SK-N-MC (cell line): ENCODE measurements at places on chromosomes 5 and 9.

DNA sequence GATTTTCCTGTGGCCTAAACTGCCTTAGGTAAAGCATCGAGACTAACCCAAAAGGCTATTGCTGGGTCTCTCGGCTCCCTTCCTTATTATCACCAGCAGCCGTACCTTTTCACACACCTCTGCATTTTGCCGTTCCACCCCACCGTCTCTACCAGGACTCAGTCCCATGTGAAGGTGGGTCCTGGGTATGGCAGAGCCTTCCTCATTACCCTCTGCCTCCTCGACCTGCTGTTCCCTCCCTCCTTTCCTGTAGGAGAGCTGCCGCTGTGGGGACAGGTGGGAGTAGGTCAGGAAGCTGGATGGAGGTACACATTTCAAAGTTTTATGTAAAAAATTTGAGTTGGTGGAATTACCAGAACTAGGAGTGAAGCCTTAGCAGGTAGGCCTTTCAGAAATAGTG lies 1.8 kb downstream of the CCL28 start:
- DNase-seq = no peak

DNA sequence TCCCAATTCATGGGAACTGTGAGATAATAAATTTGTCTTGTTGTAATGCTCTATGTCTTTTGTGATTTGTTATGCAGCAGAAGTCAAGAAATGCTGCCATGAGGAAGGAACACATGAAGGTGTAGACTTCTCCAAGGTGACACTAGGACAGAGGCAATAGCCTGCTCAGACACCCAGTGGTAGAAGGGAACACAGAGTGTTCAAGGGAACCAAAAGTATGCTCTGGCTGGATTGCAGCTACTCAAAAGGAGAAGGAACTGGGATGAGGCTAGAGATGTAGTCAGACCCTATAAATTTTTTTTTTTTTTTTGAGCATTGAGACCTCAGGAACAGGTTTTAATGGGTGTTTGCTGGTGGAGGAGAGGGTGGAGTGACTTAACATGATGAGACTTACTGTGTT lies 232.5 kb downstream of the PARP8 start:
- no peak for DNase-seq

- DNase-seq = no peak
These were observed 18.7 kb upstream of the LECT2 start for GRCh38 chr5:135973323-135974020.

DNA sequence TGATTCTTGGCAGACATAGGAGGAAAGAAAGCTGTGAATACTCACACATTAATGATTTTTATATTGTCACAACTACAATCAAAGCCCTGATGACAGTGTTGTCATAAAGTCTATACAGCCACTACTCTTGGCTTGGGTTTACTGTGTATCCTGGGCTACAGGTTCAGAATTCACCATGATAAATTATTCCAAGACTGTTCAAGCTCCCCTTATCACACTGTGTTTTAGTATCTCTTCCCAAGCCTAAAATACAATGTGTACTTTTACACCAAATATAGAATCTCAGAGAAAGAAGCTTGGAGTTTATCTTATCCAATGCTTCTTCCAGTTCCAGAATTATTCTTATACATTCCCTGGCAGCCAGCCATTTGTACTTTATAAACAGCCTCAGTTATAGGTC lies 127.7 kb upstream of the PPP1R2B start:
- no peak for DNase-seq

DNA sequence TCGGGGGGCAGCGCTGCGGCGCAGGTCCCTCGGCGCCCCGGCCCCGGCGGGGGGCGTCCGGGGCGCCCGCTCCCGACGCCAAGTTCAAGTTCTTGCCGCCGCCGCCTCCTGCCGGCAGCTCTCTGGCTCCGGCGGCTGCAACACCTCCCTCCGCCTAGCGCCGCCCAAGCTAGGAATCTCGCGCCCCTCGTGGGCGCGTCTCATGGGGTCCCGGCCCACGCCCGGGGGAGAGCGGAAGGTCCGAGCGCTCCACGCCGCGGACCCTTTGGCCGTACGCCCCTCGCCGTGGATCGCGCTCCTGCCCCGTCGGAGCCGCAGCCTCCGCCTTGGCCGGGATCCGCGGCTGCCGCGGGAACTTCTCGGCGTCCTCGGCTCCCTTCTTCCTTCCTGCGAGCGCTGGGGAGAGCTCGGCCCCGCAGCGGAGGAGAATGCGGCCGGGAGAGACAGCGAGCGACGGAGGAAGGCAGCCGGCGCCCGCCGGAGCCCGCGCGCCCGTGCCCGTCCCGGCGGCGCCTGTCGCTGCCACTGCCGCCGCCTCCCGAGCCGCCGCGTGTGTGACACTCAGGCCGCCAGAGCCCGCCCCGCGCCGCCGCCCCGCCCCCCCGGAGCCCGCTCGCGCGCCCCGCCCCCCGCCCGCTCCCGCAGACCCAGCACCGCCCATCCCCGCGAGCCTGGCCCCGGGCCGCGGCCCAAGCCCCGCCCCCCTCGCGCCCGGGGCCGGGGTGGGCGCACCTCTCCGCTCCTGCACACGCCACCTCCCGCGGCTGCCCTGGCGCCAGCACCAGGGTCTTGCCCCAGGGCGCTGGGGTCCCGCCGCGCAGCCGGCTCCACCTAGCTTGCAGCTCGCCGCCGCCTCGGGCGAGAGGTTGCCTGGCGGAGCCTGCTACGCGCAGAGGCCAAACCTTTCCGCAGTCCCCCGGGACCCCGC lies at the start of gene SHB:
TSS of gene SHB (minus strand) at position 527 of the 928 bp plus-strand sequence. CDS start 582 bp downstream, outside the sequence.
- DNase-seq = no peak

GRCh38 chr9:38047301-38048251 lies 21.5 kb downstream of the SHB start:
- no peak for DNase-seq

DNA sequence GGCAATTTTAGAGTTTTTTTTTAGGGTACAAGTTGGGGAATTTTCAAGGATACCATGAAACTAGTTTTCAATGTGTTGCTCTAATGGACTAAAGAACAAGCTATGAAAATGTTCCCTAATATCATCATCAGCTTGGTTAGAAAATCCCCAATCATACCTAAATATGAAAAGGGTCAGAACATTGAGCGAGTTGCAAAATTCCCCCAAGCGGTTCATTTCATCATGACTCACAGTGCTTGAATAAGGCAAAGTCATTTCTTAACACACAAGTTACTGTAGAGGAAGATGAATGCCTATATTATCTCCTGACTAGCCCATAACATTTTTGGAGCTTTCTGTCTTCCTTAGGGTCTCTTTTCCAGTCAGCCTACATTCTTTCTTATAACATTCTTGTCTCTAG lies 62.7 kb downstream of the ST8SIA4 start:
- DNase-seq = no peak

- no peak for DNase-seq
These were observed 79.2 kb downstream of the FREM1 start for GRCh38 chr9:14831074-14831473.

- DNase-seq = no peak
These were observed 15.2 kb upstream of the SLC35D2 start for GRCh38 chr9:96398582-96399324.

DNA sequence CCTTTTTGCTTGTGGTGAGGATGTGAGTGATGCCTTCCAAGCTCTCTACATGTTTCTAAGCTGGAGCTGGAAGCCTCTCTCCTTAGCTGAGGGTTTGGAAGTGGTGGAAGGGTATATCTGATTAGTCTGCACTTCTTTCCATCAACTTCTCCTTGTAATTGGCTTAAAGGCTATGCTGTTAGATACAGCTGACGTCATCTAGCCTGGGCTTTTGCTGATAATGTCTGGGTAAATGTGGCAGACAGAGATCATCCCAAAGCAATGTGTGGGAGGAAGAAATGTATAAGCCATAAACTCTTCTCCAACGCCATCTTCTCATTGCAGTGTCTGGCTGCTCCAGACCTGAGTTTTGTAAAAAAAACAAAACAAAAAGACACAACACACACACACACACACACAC lies 29.3 kb downstream of the ZNF354C start:
- DNase-seq = no peak

GRCh38 chr9:110638381-110638954 lies 30.1 kb upstream of the MUSK start:
- no peak for DNase-seq

DNA sequence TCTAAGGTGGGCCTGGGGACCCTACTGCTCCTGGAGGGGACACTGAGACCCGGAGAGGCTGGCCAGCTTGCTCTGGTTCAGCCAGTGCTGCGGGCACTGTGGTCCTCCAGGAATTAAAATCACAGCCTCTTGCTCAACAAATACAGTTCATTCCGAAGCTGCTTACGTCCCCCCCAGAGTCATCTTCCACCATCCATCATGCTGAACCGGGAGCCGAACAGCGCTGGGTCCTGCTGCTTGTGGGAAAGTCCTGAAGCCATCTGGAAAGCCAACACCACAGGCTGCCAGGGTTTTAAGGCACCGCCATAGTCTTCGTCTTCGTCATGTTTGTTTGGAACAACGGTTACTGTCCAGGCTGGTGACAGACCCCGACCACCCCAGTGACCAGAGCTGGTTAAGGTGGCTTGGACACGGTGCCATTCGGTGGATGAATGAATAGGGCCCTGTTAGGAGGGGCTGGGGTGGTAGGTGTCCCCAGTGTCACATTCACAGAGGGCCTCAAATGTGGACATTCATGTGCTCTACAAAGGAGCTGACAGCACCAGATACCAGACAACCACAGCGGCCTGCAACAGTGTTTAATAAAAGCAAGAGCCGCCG lies 81.6 kb upstream of the PHYKPL start:
- DNase-seq = no peak
